ENCODE measurements at places on chromosomes 2 and 18.

GRCh38 chr18:53148123-53148522, 808.1 kb downstream of the DCC start:
- no peak for DNase-seq

- DNase-seq, result no peak
These were observed 44.4 kb downstream of the TFPI start for GRCh38 chr2:187509667-187510417.

DNA sequence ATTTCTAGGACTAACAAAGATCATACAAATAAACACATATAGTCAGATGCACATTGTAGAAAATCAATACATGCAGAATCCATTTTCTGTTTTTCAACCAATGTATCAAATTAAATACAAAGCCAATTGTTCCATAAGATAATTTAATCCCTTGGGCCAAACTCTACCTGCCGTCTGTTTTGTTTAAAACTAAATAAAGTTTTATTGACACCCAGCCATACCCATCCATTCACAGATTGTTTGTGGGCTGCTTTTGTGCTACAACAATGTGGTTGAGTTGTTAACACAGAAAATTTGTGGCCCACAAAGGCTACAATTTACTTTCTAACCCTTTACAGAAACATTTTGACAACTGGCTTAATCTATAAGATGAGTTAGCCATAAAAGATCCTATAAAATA, 484.0 kb upstream of the ID2 start:
- no peak for DNase-seq

DNA sequence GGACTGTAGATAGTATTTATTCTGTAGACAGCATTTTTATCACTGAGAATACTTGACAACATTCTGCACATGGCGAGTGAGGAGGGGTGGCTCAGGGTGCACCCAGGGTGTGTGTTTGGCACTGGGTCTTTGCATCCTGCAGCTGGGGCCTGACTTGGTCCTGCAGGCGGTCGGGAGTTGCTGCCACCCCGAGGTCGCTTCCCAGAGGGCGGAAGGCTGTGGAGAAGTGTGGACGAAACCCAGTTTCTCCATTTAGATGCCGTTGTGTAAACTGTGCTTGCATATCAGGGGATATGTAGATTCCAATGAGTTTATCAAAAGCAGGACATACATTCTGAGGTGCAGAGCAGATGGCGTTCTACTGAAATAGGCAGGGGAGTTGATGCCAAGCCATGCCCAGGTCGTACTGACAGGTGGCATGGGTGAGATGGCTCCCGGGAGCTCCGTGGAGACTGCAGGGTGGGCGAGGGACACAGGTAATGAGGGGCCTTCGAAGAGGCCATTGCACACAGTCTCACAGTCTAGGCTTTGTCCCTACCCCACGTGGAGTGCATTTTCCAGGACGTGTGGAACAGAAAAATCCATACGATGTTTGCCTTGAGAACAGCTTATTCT, 74.5 kb downstream of the RTP5 start:
- DNase-seq, result no peak

- no peak for DNase-seq
These were observed 1.8 kb upstream of the COBLL1 start for GRCh38 chr2:164843346-164843911.

GRCh38 chr2:66522611-66523376, 87.9 kb downstream of the MEIS1 start:
- no peak for DNase-seq

DNA sequence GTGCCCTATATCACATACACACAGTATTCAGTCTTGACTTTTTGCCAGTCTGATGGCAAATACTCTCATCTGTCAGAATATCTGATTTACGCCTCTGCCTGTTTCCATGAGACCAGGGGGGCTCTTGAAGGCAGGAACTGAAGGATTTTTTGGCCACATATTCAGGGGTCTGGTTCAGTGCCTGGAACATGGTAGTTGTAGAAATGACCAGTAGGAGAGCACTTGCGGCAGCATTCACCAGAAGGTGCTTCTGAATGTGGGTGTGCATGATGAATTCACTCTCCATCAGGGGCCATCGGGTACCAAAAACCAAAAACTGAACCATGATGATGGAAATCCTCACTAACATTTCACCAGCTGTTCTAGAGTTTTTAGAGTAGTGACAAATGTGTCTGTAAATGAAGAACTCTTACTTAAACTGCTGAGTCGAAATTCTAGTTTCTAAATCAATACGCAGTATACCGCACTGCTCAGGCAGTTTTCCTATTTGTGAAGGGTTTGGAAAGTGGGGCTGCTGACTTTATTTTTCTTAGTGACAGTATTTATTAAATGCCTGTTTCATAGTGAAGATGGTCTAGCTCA, 54.6 kb downstream of the MERTK start:
- DNase-seq, result no peak

DNA sequence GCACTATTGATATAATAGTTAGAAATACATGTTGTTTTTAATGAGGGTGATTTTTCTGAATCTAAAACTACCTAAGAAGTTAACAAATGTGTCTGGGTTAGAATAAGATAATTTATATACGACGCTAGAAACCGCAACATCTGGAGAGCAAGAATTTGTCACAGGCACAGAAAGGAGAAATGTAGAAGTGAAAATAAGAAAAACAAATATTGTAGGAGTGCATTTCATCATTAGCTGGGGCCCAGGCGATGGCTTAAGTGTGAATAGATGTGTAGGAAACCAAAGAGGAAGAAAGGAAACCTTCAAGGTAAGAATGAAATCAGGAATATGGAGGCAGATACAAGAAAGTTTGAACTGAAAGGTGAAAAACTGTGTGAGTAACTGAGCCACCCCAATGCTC, 90.3 kb downstream of the LRP2 start:
- no peak for DNase-seq

GRCh38 chr2:81505586-81505985, 1201.0 kb upstream of the LRRTM1 start:
- DNase-seq, result no peak

DNA sequence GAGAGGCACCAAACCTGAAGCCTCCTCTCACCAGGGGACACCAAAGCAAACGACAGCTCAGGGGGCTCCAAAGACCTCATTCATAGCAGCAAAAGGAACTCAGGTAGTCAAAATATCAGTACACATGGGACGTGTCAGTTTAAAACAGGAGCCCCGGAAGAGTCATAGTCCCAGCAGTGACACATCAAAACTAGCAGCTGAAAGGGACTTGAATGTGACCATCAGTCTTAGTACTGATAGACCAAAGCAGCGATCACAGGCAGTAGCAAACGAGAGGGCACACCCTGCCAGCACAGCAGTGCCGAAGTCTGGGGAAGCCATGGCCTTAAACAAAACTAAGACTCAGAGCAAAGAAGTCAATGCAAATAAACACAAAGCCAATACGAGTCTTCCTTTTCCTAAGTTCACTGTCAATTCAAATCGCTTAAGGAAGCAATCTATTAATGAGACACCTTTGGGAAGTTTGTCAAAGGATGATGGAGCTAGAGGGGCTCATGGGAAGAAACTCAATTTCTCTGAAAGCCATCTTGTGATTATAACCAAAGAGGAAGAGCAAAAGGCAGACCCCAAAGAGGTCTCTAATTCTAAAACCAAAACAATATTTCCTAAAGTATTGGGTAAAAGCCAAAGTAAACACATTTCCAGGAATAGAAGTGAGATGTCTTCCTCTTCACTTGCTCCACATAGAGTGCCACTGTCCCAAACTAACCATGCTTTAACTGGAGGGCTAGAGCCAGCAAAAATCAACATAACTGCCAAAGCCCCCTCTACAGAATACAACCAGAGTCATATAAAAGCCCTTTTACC, 1.2 kb downstream of the GALNT5 start:
- DNase-seq, result no peak

DNA sequence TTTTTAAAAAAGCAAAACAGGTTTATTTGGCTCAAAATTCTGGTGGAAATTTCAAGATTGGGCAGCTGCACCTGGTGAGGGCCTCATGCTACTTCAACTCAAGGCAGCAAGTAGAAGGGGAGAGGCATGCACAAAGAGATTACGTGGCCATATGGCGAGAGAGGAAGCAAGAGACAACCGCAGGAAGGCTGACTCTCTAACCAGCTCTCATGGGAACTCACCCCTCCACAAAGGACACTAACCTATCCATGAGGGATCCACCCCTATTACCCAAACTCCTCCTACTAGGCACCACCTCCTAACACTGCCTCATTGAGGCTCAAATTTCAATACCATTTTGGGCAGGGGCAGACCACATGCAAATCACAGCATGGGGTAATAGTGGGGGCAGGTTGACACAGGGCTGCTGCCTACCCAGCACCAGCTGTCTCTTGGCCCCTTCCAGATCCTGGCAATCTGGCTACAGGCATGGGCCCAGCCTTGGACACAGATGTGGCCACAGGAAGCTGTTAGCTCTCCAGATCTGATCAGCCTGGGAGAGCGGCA, 2.0 kb upstream of the CAPN10 start:
- DNase-seq, result no peak

DNA sequence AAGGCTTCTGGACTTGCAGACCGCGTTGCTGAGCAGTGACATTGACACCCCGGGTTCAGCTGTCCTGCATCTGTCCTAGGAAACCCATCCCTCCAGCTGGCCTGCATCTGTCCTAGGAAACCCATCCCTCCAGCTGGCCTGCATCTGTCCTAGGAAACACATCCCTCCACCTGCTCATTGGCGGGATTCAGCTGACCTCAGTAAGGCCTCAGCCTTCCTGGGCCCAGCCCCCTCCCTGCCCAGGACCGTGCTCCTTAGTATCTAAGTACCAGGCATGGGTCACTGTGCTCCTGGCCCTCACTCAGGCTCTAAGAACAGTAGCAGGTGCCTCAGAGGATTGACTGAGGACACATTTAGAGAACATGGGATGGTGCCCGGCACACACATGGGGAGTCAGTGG, 1.2 kb downstream of the MLPH start:
- DNase-seq, result no peak

DNA sequence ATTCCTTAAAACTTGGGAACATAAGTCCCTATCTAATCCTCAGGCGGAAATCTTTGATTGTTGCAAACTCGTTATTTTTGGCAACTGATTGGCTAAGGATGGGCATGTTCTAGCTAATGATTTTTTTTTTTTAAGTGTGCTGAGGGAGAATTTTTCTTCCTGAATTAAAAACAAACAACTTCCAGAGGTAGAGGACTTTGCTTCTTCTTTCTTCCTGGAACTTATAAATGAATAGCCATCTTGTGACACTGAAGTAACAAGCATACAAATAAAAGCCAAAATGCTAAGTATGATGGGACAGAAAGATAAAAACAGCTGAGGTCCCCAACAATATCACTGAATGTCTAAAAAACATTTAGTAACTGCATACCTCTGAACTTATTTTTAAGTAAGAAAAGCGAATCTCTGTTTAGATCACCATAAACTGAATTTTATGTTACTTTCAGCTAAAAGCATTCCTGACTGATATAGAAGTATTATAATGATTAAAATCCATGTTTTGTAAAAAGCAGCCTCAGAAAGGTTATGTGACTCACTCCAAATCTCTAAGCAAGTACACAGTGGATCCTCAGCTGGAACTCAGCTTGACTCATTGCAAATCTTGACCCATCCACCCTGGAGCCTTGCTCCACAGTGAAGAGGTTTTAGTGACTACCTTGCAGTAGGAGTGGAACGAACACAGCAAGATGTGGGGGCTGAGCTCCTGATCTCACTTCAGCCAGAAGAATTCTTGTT, 344.4 kb downstream of the CLIP4 start:
- no peak for DNase-seq

- no peak for DNase-seq
These were observed 5.5 kb downstream of the GCKR start for GRCh38 chr2:27502142-27502541.

- DNase-seq, result no peak
These were observed 51.4 kb downstream of the KIF5C start for GRCh38 chr2:148926291-148926961.

DNA sequence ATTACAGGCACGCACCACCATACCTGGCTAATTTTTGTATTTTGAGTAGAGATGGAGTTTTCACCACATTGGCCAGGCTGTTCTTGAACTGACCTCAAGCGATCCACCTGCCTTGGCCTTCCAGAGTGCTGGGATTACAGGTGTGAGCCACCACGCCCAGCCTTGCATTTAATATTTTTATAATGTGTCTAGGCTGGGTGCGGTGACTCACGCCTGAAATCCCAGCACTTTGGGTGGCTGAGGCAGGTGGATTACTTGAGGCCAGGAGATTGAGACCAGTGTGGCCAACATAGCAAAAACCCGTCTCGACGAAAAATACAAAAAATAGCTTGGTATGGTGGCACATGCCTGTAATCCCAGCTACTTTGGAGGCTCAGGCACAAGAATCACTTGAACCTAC, 3.2 kb downstream of the RPL37A start:
- DNase-seq, result no peak

GRCh38 chr2:108579623-108580022, 45.4 kb downstream of the LIMS1 start:
- no peak for DNase-seq

DNA sequence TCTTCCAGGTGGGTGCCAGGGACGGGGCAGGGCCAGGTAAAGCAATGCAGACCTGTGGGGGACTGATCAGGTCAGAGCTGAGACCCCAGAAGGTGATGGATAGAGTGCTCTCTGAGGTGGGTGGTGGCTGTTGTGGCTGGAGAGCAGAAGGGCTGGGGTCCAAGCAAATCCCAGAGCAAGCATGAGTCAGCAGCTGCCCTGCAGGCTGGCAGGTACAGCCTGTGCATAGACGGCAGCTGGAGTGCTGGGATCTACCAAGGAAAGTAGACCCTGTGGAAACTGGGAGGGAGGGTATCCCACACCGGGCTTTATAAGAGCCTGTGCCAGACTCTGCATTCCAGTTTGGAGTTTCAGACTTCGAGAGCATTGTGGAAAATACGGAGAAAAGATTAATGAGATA, 663 bp downstream of the TRIM54 start:
- no peak for DNase-seq

- no peak for DNase-seq
These were observed 28.9 kb downstream of the ZFP36L2 start for GRCh38 chr2:43197588-43197896.

DNA sequence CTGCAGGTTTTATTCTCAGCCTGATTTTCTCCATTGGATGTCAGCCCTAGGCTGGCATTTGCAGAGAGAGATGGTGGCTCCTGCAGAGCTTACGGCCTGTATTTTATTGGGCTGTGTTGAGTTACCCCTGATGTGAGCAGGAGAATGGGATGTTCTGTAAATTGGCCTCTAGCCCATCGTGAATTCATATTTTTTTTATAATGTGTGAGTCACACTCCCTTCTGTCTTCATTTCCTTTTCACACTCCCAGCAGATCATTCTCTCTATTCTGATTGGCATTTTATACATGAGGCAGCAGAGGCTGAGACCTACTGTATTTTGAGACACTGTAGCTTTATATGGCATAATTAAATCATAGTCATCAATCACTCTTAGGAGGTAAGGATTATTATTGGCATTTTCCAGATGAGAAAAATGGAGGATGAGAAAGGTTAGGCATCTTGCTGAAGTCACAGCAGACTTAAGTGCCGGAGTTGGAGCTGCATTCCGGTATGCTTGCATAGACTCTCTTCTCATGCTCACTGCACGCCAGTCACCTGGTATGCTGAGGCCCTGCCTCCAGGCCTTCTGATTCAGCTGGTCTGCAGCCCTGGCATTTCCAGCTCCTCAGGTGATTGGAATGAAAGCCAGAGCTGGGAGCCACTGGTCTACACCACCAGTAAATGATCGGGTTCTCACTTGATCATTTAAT, 142.4 kb downstream of the NEDD4L start:
- DNase-seq, result peak; percentile 32

- DNase-seq, result no peak
These were observed 125.7 kb upstream of the EPAS1 start for GRCh38 chr2:46171411-46171953.

Measured in cerebellar nuclear complex (tissue), 1 donor.